ENCODE measurements at places on chromosomes 16 and 17.

GRCh38 chr16:57620335-57621231 lies 7.8 kb upstream of the ADGRG1 start:
- DNase-seq = peak; percentile 57

DNA sequence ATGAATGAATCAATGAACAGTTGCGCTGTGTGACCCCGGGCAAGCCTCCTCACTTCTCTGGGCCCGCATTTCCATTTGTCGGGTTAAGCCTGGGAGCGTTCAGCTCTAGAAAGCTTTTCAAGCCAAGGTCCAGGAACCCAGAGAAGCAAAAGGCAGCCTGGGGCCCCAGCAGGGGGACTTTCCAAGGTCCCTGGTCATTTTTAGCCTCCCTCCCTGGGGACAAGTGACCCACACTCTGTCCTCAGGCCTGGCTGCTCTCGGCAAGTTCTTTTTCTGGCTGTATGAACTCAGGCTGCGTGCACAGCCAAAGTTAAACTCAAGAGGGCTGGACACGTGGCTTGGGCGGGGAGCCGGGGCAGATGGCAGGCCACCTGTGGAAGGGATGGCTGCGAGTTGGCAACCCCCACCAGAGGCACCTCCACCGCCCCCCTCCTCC lies 41.4 kb upstream of the CIBAR2 start:
- peak; percentile 60 for DNase-seq

DNA sequence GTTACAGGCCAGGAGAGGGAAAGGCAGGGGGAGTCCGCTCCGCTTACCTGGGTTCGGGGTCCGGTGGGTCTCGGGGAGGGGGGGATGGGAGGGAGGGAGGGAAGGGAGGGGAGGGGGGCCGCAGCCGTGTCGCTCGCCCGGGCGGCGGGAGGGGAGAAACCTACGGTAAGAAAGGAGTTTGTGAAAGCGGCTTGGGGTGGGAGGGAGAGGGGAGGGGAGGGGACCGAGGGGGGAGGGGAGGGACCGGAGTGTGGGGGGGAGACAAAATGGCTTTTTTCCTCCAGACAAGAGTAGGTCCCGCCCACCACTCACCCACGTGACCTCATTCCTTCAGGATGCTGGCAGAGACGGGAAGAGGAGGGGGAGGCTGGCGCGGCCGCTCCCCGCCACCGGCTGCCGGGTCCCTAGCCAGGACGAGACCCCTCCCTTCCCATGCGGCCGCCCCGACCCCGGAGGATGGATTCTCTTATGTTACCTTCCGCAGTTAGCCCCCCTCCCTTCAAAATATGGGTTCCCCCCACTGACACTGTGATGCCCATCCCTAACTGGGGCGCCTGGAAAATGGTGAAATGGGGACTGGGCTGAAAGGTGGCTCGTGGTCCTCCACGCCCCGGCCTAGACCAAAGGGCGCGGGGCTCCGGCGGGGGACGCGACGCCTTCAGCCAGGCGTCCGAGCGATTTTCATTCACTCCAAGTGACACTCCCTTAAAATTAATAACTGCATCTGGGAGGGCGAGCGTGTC lies at the start of gene PCGF2:
TSS of gene PCGF2 (minus strand) at position 188 of the 743 bp plus-strand sequence. CDS start 7,934 bp downstream, outside the sequence.
- DNase-seq = peak; percentile 97

- peak; percentile 81 for DNase-seq
Measured at GRCh38 chr17:43545383-43545632, 832 bp downstream of the ETV4 start.

GRCh38 chr16:69727916-69728270 lies 1.5 kb upstream of the NQO1 start:
- DNase-seq = no peak

GRCh38 chr16:56350491-56351405 lies 74.6 kb downstream of the AMFR start:
- peak; percentile 88 for DNase-seq

GRCh38 chr17:15893658-15894024 lies 51.3 kb upstream of the ADORA2B start:
- no peak for DNase-seq

DNA sequence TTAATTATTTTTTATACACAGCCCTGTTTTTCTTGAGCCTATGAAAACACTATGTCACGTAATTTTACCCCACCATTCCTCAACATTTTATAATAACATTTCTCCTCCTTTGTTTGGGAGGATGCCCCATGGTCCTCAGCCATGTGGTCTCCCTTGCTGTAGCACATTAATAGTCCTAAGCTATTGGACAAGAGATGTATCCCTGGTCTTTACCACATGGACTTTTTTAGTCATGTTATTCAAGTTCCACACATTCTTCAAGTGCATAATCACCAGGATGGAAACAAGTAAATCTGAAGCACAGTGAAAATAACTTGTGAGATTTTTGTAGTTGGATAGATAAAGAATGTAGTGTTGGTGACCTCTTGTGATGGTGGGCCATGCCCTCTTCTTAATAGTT lies 2.0 kb upstream of the KRTAP2-3 start:
- peak; percentile 93 for DNase-seq

DNA sequence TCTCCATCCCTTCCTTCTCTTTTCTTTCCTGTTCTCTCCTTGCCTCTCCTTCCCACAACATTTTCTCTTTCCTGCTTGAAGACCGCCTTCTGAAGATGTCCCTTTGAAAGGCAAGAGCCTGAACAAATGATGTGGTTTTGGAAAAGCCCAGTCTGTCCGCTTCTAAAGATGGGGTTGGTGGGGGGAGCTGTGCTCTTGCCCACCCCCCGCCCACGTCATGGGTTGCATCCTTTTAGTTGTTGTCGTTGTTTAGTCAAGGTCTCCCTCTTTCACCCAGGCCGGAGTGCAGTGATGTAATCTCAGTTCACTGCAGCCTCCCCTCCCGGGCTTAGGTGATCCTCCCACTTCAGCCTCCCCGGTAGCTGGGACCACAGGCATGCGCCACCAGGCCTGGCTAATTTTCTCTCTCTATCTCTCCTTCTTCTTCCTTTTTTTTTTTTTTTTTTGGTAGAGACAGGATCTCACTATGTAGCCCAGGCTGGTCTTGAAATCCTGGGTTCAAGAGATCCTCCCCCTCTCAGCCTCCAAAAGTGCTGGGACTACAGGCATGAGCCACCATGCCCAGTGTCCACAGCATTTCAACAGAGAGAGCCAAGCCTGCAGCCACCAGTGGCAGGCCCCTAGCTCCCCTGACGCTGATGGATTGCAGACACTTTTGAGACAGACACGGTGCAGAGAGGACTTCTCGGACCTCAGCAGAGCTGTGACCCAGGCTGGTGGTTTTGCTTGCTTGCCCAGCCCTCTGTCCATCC lies 26.0 kb upstream of the CIBAR2 start:
- peak; percentile 35 for DNase-seq

- DNase-seq = no peak
Measured at GRCh38 chr16:79868841-79869240, 268.3 kb upstream of the MAF start.

GRCh38 chr16:87140211-87141200 lies 176.7 kb downstream of the C16orf95 start:
- no peak for DNase-seq

- peak; percentile 100 for DNase-seq
Measured at GRCh38 chr17:42566883-42567573, at the start of gene MLX. TSS of gene MLX (plus strand) at chr17:42567100. CDS start at chr17:42567125, 25 bp downstream.

- no peak for DNase-seq
Measured at GRCh38 chr17:67733449-67733848, 15.7 kb downstream of the NOL11 start.

- no peak for DNase-seq
Measured at GRCh38 chr17:80270104-80270503, 9.5 kb downstream of the RNF213 start.

- no peak for DNase-seq
Measured at GRCh38 chr16:5381481-5381880, 283.9 kb upstream of the EEF2KMT start.

GRCh38 chr17:48718761-48719641 lies 3.3 kb downstream of the PRAC1 start:
- no peak for DNase-seq

GRCh38 chr17:82807101-82807500 lies 32.7 kb downstream of the ZNF750 start:
- DNase-seq = peak; percentile 83

GRCh38 chr17:78777881-78778280 lies 4.2 kb downstream of the CYTH1 start:
- DNase-seq = no peak

DNA sequence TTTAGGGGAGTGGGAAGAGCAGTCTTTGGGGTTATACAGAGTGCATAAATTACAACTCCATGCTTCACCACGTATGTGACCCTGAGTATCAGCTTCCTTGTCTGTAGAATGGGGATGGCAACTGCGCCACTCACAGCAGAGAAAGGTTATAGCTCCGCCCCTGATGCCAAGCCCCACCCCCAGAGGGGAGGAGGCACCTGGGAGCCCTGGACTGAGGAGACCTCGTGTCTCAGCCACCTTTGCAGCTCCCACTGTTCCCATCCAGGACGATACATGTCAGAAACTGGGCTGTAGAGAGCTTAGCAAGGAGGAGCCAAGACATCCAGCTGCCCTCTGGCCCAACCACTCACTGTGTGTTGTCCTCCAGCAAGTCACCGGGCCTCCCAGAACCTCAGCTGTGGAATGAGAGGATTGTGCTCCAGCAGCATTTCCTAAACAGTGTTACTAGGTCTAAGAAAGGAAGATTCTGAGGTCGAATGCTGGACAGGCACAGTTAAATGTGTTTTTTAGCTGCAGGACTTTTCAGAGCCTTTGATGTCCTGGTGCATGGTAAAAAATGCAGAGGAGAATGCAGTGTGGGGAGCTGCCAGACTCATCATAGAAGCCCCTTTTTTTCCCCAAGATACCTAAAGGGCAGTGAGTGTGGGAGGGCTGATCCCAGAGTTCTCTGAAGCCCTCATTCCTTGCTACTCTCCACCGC lies 49.4 kb downstream of the BEAN1 start:
- DNase-seq = peak; percentile 83

GRCh38 chr17:41367426-41368075 lies 2.1 kb downstream of the KRT33B start:
- DNase-seq = peak; percentile 90

- peak; percentile 94 for DNase-seq
Measured at GRCh38 chr16:66508248-66508913, 41.5 kb downstream of the TK2 start.

GRCh38 chr17:42111871-42112551 lies 503 bp downstream of the DHX58 start:
- peak; percentile 98 for DNase-seq

GRCh38 chr17:4475463-4475862 lies 23.2 kb upstream of the SPNS2 start:
- peak; percentile 80 for DNase-seq

GRCh38 chr17:39754161-39754957 lies 16.6 kb downstream of the GRB7 start:
- peak; percentile 99 for DNase-seq

GRCh38 chr17:47810200-47810821 lies 11.3 kb downstream of the OSBPL7 start:
- peak; percentile 98 for DNase-seq

- DNase-seq = peak; percentile 96
Measured at GRCh38 chr16:67672739-67673662, 6.4 kb downstream of the C16orf86 start.

DNA sequence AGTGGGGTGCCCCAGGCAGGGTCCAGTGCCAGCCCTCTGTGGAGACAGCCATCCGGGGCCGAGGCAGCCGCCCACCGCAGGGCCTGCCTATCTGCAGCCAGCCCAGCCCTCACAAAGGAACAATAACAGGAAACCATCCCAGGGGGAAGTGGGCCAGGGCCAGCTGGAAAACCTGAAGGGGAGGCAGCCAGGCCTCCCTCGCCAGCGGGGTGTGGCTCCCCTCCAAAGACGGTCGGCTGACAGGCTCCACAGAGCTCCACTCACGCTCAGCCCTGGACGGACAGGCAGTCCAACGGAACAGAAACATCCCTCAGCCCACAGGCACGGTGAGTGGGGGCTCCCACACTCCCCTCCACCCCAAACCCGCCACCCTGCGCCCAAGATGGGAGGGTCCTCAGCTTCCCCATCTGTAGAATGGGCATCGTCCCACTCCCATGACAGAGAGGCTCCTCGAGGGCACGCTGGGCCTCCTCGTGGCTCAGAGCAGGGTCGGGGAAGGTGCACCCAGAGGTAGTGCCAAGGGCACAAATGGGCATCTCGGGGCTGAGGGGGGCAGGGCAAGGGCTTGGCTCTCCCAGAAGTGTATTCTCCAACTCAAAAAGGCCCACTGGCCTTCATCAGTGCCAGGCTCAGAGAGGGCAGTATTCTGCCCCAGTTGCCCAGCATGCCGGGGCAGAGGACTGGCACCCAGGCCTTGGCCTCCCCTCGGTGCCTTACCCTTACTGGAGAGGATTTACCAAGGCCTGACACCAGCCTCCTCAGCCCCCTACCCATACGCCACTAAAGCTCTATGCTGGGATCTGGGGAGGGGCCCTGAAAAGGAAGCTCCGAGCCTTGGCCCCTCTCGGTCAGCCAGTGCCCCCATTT lies at the start of gene CDH5:
TSS of gene CDH5 (plus strand) at position 259 of the 867 bp plus-strand sequence. CDS start 12,647 bp downstream, outside the sequence.
- no peak for DNase-seq

DNA sequence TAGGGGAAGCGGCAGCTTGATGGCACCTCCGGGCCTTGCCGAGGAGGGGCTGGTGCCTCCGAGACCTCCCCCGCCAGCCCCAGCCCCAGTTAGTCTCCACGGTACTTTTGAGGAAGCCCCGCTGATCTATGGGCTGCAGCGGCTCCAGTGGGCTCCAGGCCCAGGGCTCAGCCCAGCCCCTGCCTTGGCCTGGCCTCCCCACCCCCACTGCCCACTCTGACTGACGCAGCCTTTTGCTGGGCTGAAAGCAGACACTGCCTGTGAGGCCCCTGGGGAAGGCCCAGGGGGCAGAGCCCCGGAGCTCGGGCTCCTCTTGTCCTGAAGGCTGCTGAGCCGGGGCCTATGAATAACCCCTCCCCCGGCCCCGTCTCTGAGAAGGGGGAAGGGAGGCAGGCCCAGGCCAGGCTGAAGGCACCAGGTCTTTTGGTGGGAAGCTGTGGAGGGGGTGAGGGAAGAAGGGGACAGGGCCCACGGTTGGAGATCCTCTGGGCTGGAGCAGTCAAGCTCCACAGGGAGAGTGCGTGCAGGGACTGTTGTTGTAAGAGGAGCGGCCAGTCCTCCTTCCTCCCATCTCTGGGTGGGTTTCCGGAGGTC lies 7.5 kb upstream of the SMTNL2 start:
- no peak for DNase-seq

DNA sequence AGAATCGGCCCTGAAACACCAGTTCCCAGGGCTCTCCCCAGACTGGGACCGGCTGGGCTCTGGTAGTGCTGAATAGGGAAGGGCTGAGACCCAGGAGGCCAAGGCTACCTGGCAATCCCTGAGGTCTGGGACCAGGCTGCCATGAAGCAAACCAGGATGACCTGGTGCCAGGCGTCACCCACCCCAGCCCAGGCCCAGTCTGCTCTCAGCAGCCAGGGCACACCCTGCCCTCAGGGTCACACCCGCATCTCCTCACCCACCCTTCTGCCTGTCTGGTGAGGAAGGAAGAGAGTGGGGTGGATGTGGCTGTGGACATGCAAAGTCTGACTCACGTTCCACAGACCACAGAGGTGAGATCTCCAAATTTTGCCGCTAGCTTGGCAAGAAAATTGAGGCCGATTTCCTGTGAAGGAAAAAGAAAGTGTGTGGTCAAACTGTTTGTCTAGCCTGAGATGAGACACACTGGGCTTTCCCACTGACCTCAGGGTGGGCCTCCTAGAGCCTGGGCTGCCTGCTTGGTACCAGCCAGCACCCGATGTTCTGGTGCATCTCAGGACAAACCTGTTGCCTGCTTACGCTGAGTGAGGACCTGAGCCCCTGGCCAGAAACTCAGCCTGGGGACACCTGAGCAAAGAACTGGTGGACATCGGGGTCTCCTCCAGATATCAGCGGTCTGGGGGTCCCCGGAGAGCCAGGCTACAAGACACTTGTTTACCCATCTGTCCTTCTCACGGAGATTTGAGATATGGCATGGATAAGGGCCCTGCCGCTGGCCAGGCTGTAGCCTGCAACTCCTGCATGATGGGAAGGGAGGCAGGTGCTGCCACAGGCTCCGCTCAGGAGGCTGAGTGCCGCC lies 6.3 kb upstream of the RAB37 start:
- DNase-seq = peak; percentile 75

Data from osteoblast (primary cell).